ENCODE measurements at places on chromosomes 2 and 18.

DNA sequence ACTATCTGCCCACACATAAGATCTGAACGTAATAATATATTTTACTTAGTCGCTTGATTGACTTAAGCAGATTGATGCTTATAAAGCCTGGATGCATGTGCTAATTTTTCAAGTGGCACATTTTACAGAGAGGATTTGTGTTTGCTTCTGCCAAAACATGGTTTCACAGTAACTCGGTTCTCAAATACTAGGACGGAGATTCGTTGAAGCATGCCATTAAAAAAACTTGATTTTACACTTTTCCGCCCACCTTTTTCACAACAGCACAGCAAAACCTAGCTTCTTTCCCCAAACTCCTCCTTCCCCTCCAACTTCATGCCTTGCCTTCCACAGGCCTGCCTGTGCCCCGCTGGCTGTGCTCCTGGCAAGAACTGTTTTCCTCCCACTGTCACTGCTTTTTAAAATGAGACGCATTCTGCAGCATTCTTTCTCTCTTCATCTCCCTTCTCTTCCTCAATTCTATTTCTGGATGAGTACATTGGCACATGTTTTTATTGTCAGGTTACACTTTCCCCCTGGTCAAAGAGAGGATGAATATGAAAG, 55.1 kb upstream of the LMAN1 start:
- no peak for DNase-seq

DNA sequence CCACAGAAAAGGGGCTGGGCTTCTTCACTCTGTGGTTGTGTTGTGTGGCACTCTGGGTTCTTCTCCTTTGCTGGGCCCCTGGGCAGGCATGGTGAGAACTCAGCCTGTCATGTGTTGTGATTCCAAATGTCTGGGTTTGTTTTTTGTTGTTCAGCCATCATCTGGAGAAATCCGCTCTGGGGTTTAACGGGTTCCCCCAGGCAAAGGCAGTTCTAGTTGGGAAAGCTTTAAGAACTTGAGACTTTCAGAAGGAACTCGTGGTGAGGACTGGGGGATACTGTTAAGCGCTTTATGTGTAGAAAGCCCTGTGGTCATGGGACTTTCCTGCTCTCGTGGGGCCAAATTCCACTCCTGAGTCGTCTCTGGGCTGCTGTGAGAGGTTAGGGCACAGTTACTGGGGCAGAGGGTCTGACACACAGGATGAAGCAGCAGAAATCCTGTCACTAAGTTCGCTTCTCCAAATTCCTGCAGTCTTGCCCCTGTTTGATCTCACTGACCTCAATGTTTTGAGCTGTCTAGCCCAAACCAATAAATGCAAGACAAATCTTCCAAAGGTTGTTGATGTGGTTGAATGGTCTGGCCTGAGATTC, 87.7 kb downstream of the RAPGEF4 start:
- no peak for DNase-seq

DNA sequence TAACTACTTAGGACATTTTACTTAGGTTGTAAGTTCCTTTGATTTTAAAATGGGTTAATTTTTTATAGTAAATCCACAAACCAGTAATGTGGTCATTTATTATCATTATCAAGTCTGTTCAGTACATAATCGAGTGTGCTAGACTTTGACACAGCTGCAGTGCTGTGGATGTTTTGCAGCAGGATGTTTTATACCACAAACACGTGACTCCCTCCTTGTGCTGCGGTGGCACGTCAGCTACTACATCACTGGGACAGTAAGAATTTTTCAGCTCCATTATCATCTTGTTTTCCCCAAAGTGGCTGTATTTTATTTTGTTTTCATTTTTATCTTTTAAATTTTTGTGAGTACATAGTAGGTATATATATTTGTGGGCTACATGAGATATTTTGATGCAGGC, 70.0 kb downstream of the ATP9B start:
- no peak for DNase-seq

- DNase-seq, result no peak
Observed at GRCh38 chr18:34729740-34730355, 19.8 kb downstream of the DTNA start.

DNA sequence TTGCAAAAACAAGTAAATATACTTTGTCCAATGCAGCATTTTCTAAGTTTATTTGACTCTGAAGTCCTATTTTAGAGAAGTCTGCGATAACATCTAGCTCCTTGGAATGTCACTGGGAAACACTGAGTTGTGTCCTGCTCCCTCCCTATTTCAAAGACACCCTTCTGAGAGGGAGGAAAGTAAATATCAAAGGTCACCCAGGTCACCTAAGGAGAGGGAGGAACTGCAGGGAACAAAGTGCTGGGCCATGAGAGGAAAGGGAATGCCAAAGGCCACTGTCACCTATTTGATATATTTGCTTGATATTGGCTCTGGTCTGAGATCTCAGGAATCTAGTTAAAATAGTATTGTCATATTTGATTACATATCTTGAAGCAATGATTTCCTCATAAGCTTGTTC, 201.3 kb downstream of the GCA start:
- no peak for DNase-seq

- peak; percentile 11 for DNase-seq
Observed at GRCh38 chr2:170313347-170313991, 135.5 kb downstream of the MYO3B start.

DNA sequence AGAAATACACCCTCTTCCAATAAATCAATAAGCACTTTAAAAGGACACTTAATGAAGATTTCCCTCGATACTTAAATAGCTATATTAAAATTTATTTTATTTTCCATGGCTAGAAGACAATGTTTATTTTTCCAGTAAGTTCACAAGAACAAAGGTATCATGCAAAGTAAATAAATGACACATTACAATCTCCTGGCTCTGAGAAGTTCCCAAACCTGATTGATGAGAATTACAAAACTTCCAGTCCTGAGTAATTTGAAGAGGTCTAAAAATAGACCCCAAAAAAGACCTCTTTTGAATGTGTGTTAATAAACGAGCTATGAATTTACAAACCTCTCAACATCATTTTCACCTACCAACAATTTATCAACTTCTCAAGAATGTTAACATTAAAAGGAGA, 1.5 kb upstream of the PEX13 start:
- DNase-seq, result no peak

DNA sequence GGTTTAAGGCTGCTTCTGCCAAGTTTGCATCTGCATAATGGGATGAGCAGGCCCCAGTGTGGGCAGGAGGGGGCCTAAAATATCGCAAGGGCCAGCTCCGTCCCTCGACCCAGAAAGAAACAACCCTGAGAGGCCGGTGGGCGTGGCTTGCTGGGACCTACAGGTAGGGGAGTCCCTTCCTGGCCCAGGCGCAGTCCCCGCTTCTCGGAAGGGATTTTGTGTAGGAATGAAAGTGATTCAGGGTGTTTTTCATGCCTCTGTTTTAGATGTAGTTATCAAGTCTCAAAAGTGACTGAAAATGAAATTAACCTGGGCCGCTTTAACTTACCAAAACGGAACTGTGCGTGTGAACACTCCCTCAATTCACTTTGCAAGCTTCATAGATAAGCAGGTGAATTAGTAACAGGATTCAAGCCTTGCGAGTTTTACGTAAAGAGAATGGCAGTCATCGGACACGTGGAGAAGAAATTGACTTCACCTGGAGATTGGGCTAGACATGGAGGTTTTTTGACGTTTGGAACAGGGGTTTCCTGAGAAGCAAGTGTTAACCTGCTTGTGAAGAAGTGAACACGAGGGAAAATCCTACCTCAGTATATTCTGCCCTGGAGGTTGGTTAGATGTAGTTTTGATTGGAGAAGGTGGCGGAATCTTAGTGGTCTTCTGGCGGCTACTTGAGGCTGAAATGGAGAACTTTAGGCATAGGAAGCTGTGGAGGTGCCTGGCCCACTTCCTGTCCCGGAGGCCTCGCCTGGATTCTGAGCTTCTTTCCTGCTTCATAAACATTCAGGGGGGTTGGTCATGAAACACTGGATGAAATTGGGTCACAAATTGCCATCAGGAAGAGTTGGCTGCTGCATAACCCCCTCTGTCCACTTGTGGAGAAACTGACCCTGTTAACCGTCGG, 1.7 kb downstream of the NCK2 start:
- DNase-seq, result no peak

DNA sequence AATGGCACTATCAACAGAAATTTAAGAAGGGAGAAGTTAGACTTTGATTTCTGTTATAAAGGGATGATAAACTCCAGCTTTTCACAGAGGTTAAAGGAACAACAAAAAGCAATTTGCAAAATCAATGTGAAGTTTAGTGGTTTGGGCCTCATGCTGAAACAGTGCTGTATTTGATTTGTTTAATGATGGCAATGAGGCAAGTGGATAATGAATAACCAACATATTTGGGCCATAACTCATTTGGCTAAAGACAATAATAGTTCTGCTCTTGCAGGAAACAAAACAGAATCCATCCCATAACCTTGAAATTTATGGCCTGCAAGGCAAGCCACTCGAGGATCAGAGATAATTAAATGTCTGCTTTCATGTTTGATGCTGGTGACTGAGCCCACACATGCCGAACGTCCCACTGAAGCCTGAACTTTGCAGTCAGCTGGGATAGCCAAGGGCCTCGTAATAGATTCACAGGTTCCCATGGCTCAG, 56.5 kb downstream of the TPGS2 start:
- DNase-seq, result peak; percentile 46

DNA sequence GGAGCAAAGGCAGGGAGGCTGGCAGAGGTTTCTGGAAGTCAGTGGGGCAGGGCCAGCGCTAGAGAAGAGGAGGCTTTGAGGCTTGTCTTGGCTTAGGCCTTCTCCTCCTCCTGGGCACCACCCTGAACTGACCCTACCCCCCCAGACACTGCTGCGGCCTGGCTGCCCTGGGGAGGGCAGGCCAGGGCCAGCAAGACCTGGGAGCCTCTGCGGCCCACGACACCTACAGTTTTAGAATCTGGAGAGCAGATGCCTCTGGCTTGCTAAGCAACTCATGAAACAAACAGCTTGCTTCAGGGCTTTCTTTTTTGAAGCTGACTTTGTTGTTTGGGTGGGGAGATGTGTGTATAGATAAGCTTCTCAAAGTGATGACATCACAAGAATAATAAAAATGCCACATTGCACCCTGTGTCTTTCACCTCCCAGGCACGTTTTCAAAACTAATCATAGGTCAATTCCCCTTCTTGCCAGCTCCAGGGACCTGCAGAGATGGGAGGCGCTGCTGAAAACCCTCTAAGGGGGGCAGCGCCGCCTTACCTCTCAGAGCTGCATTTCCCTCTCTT, 46.2 kb upstream of the SMAD7 start:
- peak; percentile 70 for DNase-seq

DNA sequence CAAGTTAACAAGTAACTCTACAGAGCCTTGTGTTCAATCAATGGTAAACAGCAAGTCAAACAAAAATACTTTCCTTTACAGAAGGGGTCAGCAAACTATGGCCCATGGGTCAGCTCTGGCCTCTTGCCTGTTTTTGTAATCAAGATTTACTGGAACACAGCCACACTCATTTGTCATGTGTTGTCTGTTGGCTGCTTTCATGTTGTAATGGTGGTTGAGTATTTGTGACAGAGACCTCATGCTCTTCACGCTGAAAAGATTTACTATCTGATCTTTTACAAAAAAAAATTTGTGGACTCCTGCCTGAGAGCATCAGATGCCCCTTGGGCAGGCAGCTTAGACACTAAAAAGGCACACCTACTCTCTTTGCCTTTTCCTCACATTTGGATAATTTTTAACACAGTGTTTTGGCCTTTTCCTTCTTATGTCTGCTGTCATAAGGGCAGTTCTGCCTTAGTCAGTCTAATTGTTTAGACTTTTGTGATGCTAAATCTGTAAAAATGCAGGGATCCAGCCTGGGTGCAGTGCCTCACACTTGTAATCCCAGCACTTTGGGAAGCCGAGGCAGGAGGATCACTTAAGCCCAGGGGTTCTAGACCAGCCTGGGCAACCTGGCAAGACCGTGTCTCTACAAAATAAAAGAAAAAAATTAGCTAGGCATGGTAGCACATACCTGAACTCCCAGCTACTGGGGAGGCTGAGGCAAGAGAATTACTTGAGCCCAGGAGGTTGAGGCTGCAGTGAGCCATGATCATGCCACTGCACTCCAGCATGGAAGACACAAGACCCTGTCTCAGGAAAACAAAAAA, 18.3 kb downstream of the IL1B start:
- no peak for DNase-seq

GRCh38 chr18:12233378-12233777, 20.8 kb upstream of the CIDEA start:
- no peak for DNase-seq

- no peak for DNase-seq
Observed at GRCh38 chr2:10019602-10020400, 23.5 kb upstream of the KLF11 start.

DNA sequence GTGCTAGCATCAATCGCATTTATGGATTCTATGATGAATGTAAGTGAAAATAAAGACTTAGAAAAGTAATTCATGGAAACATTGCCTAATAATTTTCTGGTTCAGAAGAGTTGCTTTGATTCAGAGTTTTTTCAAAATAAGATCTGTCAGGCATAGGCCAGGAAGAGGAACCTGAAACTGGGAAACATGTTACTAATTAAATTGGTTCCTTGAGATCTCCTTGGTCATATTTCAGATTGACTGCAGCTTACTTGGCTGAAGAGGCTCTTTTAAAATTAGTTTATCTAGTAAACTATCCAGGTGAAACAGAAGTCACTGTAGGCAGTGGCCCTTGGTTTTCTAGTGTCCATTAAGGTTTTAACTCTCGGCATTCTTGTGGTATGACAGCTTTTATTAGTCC, 27.4 kb downstream of the PPP1CB start:
- DNase-seq, result no peak

Measured in fibroblast of mammary gland (primary cell).